Progenitor cell of endocrine pancreas (in vitro differentiated cells): ENCODE measurements at places on chromosomes 7 and 10. TPM values are rescaled to one million over a fixed set of nuclear protein-coding genes. Genes with fewer than 3 reads are reported as not detected.

- no peak overlapping the region for H3K4me3 ChIP-seq
- H3K36me3 ChIP-seq = peaks cover 1% of the 10 kb centered on the region
- no peak for DNase-seq
- peaks cover 7% of the 10 kb centered on the region for H3K4me1 ChIP-seq
- H3K27ac ChIP-seq = no peak overlapping the region
Measured at GRCh38 chr7:2530071-2530987, 10.8 kb downstream of the LFNG start.

- no peaks in the 10 kb centered on the region for H3K36me3 ChIP-seq
- no peak for DNase-seq
- H3K4me3 ChIP-seq = no peak overlapping the region
- no peak overlapping the region for H3K27ac ChIP-seq
Measured at GRCh38 chr10:35412003-35412723, 75.9 kb downstream of the CCNY start.

DNA sequence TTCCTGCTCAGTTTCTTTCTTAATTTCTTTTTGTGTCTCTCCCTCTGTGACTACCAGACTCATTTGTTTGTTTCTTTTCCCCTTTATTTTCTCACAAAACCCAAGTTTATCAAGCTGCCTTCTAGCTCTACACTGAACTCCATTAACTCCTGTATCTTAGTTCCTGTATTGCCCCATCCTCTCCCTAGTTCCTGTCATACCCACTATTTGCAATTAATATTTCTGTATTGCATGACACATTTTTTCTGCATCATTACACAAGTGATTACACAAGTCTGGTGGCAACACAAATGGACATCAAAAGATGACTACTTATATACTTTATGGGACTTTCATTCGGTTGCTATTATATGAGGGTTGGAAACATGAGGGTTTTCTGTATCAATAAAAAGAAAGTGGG, 26.9 kb upstream of the OR9A4 start:
- H3K27me3 ChIP-seq = no peaks in the 10 kb centered on the region
- H3K27ac ChIP-seq = no peak overlapping the region
- H3K4me1 ChIP-seq = no peaks in the 10 kb centered on the region
- H3K36me3 ChIP-seq = no peaks in the 10 kb centered on the region
- DNase-seq = no peak

GRCh38 chr10:486666-487322, 202.7 kb downstream of the DIP2C start:
- H3K4me3 ChIP-seq = no peak overlapping the region
- H3K27me3 ChIP-seq = no peaks in the 10 kb centered on the region
- H3K4me1 ChIP-seq = peaks cover 2% of the 10 kb centered on the region
- peak overlapping the region; percentile 56 for H3K27ac ChIP-seq

ACTA2 gene
- total RNA-seq = 4.1 and 6.0 TPM in 2 replicates
